ENCODE measurements at places on chromosomes 12 and 14.

DNA sequence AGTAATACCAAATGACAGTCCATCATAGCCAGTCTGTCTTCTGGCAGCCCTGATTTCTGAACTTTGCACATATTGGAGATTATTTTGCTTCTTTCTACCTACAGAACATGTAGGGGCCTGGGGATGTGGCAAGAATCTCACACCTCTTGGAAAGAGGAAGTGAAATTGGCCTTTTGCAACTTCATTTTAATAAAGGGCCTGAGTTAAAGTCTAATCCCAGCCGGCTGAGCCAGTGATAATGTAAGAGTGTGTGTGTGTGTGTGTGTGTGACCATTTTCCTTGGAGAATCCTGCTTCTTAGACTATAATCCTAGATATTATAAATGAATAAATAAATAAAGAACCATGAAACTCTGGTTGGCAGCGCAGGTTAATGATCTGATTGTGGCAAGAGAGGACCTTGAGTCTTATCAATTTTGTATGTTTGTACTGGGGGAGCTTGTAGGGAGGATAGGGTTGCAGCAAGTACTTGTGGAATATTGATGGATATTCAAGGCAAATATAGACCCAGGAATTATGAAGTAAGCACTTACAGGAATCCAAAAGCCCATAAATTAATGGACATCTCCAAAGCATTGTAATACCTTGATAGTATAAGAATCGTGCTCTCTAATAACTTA lies 233.2 kb upstream of the AMIGO2 start:
- no peak for DNase-seq

DNA sequence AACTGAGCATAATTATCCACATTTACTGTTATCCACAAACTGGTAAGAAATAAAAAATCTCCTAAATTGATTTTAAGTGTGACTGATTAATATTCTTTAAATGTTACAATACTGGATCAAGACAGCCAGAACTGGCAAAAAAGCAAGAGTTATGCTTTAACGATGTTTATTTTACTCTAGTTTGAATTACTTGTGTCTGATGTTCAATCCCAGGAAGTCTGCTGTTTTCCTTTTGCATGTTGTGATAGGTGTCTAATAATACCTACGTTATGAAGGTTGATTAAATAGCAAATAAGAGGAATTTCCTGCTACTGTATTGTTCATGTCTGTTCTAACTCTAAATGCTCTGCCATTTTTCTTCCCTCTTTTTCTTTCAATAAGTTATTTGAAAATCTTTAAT lies 34.4 kb upstream of the OTOGL start:
- DNase-seq: no peak

- DNase-seq: no peak
Measured at GRCh38 chr12:26971963-26972362, 33.7 kb downstream of the FGFR1OP2 start.

DNA sequence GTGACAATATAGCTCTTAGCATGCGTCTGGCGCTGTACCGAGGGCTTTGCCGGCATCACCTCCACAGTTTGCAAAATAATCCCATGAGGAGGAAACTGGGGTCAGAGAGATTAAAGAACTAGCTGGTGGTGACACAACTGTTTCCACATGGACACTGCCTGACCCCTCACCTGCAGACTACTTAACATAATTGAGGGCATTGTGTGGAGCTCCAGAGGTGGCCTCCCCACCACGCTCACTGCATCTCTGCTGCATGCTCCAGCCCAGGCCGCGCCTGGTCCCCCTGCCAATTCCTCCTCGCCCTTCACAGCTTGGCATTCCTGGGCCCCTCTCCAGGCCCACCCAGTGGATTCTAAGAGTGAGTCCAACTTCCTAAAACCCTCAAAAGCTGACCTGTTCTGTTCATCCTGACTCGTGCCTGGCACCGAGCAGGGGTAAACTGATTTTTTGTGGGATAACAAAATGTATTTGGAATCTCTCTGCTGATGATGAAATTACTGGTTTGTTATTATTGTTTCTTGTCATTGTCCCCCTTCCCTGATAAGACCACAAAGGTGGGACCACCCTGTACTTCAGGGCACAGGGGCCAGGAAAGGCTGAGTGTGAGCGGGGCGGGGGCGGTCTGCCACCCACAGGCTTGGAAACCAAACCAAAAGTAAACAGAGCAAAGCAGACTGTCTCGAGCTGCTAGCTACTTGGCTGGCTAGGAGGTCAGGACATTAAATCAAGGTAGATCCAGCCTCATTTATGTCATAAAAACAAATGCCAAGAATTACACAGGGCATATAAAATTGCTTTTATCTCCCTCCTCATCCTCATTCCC lies 40.6 kb downstream of the CHGA start:
- no peak for DNase-seq

GRCh38 chr14:60315196-60315990 lies 66.4 kb downstream of the PPM1A start:
- no peak for DNase-seq

GRCh38 chr12:108603743-108604142 lies 5.9 kb upstream of the TMEM119 start:
- no peak for DNase-seq

DNA sequence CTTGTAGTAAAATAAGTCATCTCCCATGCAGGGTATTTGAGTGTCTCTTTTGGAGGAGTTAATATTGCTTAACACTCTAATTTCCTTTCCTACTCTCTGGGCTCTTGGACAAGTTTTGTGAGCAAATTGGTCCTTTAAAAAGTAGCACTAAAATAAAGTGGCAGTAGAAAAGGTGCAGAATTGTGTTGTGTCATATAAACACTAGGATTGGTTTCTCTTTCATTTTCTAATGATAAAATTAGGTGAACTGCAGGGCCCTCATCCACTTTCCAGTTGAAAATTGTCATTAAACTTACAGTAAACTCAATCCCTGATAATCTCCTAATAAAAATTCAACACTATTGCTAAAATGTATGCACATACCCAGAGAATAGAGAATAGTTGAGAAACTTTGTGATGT lies 42.6 kb upstream of the REP15 start:
- no peak for DNase-seq

- no peak for DNase-seq
Measured at GRCh38 chr12:19846574-19846973, 407.3 kb downstream of the AEBP2 start.

DNA sequence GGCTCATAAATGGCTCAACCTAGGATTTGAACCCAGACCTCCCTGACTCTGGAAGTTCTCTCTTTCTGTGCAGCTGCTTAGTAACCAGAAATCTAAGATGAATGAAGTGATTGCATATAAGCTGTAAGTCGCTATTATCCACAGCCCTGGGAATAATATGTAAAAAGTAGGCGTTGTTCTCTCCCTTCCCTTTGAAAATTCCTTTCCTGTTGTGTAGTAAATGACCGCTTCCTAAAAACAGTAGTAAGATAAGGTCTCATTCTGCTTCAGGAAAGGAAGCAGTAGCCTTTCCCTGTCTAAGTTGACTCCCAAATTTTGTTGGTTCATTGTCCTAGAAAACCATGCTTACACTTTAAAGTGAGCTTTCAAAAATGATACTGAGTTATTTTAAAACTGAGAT lies 418.3 kb downstream of the EGLN3 start:
- DNase-seq: no peak

GRCh38 chr12:5587711-5588121 lies 155.8 kb downstream of the NTF3 start:
- no peak for DNase-seq

Data from NCI-H2029 (cell line).